ENCODE measurements at places on chromosomes 6 and 20. TPM values are rescaled to one million over a fixed set of nuclear protein-coding genes. Genes with fewer than 3 reads are reported as not detected.
A peak's percentile ranks its signal among the peaks of the same experiment; 100 is the strongest.

GRCh38 chr6:20096536-20096935, 115.7 kb downstream of the MBOAT1 start:
- DNase-seq, result no peak
- peaks cover 8% of the 10 kb centered on the region for H3K36me3 ChIP-seq
- no peaks in the 10 kb centered on the region for H3K4me1 ChIP-seq

Gene WFDC10B
- not detected for total RNA-seq

GRCh38 chr6:21187485-21187884, 406.1 kb upstream of the SOX4 start:
- peaks cover 11% of the 10 kb centered on the region for H3K4me1 ChIP-seq
- no peak for DNase-seq
- H3K27me3 ChIP-seq, result no peaks in the 10 kb centered on the region
- H3K27ac ChIP-seq, result no peak overlapping the region
- no peak overlapping the region for H3K4me3 ChIP-seq

DNA sequence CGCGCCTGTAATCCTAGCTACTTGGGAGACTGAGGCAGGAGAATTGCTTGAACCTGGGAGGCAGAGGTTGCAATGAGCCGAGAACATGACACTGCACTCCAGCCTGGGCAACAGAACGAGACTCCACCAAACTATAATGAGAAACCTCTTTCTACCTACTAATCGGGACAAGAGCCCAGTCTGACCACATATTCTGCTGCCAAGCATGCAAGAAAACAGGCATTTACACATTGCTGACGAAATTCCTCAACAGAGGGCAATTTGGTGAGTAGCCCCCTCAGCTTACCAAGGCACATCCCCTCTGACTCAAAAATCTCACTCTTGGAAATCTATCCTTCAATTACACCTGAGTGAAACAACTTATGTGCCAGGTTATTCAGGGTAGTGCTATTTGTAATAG, 81.2 kb downstream of the SLC23A2 start:
- no peak overlapping the region for H3K4me3 ChIP-seq
- no peak overlapping the region for H3K27ac ChIP-seq
- H3K36me3 ChIP-seq, result no peaks in the 10 kb centered on the region
- H3K27me3 ChIP-seq, result no peaks in the 10 kb centered on the region

- H3K27ac ChIP-seq, result no peak overlapping the region
- DNase-seq, result no peak
- H3K4me1 ChIP-seq, result peaks cover 25% of the 10 kb centered on the region
- H3K36me3 ChIP-seq, result no peaks in the 10 kb centered on the region
- H3K4me3 ChIP-seq, result peak overlapping the region; percentile 10
- no peaks in the 10 kb centered on the region for H3K27me3 ChIP-seq
Measured at GRCh38 chr20:63774306-63774705, 34.7 kb downstream of the SLC2A4RG start.

- no peaks in the 10 kb centered on the region for H3K36me3 ChIP-seq
- H3K4me3 ChIP-seq, result no peak overlapping the region
- H3K27ac ChIP-seq, result no peak overlapping the region
- DNase-seq, result peak; percentile 89
- peaks cover 2% of the 10 kb centered on the region for H3K27me3 ChIP-seq
Measured at GRCh38 chr20:62791301-62792181, 4.7 kb upstream of the MRGBP start.

- H3K36me3 ChIP-seq, result no peaks in the 10 kb centered on the region
- no peaks in the 10 kb centered on the region for H3K4me1 ChIP-seq
- no peak overlapping the region for H3K27ac ChIP-seq
Measured at GRCh38 chr6:134674562-134674961, 275.3 kb downstream of the ALDH8A1 start.

DNA sequence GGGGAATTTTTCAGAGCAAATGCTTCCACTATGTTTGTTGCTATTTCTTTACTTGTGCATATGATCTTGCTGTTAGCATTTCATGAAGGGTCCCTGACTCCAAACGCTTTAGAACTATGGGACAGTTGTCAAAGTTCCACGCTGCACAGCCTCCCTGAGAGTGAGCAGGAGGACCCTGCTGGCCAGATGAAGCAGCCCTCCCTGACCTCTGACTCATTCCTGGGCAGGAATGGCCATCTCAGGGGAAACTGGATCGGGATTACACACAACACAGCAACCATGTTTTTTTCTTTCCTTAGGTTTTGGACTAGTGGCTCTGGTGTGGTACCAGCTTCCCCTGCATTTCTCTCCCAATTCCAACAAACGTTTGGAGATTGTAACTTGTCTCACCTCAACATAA, 710.9 kb upstream of the AGPAT4 start:
- no peaks in the 10 kb centered on the region for H3K4me1 ChIP-seq
- H3K27ac ChIP-seq, result no peak overlapping the region
- no peak for DNase-seq
- no peaks in the 10 kb centered on the region for H3K27me3 ChIP-seq
- no peaks in the 10 kb centered on the region for H3K36me3 ChIP-seq
- H3K4me3 ChIP-seq, result no peak overlapping the region

- no peak overlapping the region for H3K27ac ChIP-seq
- H3K36me3 ChIP-seq, result no peaks in the 10 kb centered on the region
- H3K4me1 ChIP-seq, result peaks cover 22% of the 10 kb centered on the region
- DNase-seq, result no peak
Measured at GRCh38 chr6:143739341-143739851, 61.6 kb downstream of the PHACTR2 start.

GRCh38 chr6:163929538-163929937, 515.0 kb downstream of the QKI start:
- DNase-seq, result no peak
- H3K27ac ChIP-seq, result no peak overlapping the region
- peaks cover under 1% of the 10 kb centered on the region for H3K4me1 ChIP-seq
- no peaks in the 10 kb centered on the region for H3K27me3 ChIP-seq
- H3K36me3 ChIP-seq, result no peaks in the 10 kb centered on the region
- no peak overlapping the region for H3K4me3 ChIP-seq

Gene CCN6
- 0.25 TPM for total RNA-seq

- H3K4me1 ChIP-seq, result peaks cover 27% of the 10 kb centered on the region
- H3K36me3 ChIP-seq, result peaks cover 76% of the 10 kb centered on the region
- no peak for DNase-seq
- no peak overlapping the region for H3K4me3 ChIP-seq
Measured at GRCh38 chr6:3731700-3732099, 19.8 kb downstream of the PXDC1 start.
